ENCODE measurements at places on chromosomes 3 and 15.

- DNase-seq: no peak
Measured at GRCh38 chr15:59353994-59354416, 18.7 kb downstream of the MYO1E start.

DNA sequence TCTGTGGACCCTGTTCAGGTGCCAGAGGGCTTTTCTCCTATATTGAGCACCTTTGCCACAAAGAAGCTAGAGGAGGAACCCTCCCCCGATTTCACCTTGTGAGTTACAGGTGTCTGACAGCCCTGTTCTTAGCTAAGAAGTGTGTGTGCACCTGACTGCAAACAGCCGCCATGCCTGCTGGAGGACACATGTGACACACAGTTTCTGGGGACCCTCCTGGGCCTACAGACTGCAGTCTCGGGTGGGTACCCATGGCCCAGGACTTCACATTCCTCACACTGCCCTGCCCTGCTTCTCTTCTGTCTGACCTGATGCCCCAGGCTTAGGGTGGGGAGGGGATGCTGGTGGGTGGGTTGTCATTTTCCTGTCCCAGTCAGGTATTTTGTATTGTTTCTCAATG lies 140.6 kb downstream of the CACNA1D start:
- no peak for DNase-seq

- no peak for DNase-seq
Measured at GRCh38 chr3:16392065-16392464, 121.4 kb downstream of the RFTN1 start.

DNA sequence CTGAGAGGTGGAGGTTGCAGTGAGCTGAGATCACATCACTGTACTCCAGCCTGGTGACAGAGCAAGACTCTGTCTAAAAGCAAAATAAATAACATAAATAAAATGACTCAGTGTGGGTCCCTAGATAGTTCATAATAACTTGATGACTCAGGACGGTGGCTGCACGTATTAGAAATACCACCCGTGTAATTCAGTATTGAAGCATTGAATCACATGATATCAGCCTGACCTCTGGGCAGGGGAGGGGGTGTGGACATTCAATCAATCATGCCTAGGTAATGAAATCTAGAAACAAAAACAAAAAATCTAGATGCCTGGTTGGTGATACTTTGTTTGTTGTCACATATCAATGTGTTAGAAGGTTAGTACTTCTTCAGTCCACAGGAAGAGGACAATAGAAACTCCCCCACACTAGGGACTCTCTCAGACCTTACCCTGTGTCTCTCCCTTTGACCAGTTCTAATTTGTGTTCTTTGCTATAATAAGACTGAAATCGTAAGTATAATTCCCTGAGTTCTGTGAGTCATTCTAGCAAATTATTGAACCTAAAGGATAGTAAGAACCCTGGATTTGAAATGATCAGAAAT lies 177.3 kb downstream of the GAP43 start:
- DNase-seq: no peak

DNA sequence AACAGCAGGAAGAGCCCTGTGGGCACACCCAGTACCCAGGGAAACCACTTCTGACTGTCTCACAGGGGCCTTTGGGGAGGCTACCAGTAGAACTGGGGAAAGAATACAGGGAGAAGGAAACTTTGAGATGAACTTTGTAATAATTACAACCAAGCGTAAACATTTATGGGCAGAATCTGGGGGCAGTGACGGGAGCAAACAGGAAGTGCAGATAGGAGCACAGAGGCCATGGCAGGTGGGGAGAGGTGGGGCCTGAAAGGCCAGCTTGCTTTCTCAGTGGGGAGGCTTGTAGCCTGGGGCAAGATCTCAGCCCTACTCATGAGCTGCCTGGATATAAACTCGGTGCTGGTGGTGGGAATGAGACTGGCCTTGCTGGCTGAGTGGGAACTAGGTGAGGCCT lies 209.8 kb downstream of the PLCH1 start:
- DNase-seq: no peak

DNA sequence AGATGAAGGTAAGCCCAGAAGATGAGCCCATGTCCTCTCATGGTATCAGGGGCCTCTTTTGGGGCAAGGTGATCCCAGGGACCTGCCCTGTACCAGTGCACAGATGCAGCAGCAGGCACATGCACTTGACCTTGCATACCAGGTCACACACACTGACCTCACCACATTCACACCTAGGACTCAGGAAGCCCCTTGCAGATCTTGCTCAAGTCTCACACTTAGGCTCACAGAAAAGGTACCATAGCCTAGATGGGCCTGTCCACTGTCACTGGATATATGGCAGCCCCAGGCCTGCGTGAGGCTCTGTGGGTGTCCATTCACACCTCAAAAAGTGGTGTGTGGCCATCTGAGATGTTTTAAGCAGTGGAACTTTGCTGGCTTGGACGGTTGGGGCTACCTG lies 58.7 kb downstream of the CACNA2D2 start:
- no peak for DNase-seq

DNA sequence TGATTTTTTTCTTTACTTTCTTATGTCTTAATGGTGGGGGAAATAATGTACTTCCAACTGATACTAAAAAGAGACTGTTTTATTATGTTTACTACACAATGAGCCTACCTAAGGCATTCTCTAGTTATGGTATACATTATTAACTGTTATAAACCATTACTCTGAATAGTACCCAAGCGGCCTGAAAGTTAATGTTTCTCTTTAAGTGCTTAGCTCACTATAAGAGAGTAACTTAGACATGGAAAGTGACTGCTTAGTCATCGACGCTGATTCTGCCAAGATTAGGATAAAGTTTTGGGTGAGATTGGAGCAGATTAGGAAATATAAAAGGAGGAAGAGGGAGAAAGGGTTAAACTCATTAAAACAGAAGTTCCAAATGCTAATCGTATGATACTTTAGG lies 365.0 kb downstream of the NLGN1 start:
- DNase-seq: no peak

GRCh38 chr3:193711523-193711963 lies 118.5 kb downstream of the OPA1 start:
- DNase-seq: no peak

GRCh38 chr3:184656829-184657681 lies 54.8 kb downstream of the MAGEF1 start:
- DNase-seq: no peak

- peak; percentile 12 for DNase-seq
Measured at GRCh38 chr3:123244128-123244527, 42.4 kb downstream of the SEC22A start.

- DNase-seq: no peak
Measured at GRCh38 chr3:134326126-134326525, 48.1 kb downstream of the AMOTL2 start.

DNA sequence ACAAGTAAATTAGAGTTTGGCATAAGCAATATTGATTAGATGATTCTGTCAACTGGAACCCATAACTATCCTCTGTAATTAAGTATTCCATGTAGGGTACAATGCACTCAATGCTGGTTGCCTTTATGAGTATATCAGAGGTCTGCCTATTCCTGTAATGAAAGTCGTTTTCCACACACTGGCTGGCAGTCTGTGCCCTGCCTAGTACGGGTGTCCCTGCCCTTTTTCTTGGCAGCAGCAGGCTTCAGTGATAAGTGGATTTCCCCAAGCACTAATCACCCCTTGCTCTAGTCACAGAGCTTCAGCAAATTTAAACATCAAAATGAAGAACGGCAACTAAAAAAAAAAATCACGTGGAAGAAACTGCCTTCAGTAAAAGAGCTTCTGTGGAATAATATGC lies 294.8 kb upstream of the STT3B start:
- DNase-seq: no peak

DNA sequence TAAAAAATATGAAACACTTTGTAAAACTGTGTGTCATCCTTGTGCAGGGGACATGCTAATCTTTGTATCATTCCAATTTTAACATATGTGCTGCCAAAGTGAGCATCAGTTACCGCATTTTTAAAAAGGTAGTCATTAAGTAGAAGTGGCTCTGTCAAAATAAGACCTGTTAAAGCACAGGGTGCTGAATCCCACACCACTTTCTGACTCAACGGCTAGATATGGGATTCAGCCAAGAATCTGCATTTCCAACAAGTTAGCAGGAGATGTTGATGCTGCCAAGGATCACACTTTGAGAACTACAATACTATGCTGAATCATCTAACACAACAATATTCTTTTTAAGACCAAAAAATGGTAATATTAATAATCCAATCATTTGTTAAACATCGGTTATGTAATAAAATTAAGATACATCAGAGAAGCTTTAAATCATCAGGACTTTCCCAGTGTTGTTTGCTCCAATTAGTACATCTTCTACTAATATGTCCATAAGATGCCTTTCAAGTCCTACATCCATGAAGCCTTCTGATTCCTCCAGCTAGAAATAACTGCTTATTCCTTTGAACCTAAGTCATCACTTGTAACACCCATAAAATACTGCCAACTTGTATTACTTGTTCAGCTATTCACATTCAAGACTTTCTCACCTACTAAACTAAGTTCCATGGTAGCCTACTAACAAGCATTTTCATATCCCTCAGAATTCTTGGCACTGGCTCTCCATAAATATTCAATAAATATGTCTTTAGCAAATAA lies 71.1 kb downstream of the TBL1XR1 start:
- DNase-seq: no peak
